ENCODE measurements at places on chromosomes 3 and 15. TPM values are rescaled to one million over a fixed set of nuclear protein-coding genes. Genes with fewer than 3 reads are reported as not detected.

GRCh38 chr15:64703632-64703959 is 71.8 kb downstream of the RBPMS2 start:
- DNase-seq = no peak

GRCh38 chr3:174959556-174960065 is 100.5 kb downstream of the NAALADL2 start:
- DNase-seq = no peak

FANCD2OS gene
- polyA plus RNA-seq = not detected

DNA sequence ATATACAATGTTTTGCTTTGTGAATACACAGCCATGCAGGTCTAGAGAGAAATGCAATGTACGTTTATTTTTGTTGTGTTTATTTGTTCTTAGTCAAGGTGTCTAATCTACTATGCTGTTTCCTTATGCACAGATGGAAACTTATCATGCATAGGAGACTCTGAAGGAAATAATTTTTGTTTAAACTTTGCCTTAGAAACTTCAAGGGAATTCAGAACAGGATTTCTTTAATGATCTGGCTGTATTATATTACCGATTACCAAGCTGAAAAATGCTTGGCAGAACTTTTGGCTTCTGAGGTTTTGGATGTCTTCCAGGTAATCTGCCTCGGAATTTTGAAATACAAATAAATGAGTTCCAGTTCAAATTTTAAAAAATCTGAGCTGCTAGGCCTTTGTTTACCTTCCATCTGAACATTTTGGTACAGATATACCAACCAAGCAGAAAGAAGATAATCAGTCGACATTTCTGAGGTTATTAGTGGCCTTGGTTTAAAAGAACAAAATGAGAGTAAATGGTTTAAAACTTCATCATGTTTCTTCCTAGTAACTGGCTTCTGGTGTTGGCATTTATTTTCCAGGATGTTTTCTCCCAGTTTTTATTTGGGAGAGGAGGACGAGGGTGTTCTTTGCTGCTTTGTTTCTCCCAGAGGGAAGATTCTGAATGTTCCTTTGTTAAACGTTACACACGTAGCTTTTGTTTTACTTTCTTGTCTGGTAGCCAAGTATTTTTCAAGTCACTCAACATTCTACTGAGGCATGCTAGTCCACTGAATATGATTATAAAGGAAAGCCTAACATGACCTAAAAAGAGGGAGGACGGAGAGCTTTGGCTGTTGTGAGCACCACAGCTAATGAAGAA is 421.8 kb upstream of the TBL1XR1 start:
- DNase-seq = no peak

GOLGA8K gene
- polyA plus RNA-seq = 0.60 TPM

DNA sequence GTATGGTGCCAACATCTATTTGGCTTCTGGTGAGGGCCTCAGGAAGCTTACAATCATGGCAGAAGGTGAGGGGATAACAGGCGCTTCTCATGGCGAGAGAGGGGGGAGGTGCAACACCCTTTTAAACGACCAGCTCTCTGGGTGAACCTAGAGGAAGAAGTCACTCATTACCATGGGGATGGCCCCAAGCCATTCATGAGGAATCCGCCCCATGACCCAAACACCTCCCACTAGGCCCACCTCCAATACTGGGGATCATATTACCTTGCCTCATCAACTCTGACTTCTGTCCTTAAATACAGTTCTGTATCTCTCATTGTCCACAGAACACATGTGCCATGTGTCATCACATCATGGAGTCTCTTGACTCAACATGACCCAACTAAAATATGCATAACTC is 37.5 kb upstream of the CLRN1 start:
- no peak for DNase-seq

DNA sequence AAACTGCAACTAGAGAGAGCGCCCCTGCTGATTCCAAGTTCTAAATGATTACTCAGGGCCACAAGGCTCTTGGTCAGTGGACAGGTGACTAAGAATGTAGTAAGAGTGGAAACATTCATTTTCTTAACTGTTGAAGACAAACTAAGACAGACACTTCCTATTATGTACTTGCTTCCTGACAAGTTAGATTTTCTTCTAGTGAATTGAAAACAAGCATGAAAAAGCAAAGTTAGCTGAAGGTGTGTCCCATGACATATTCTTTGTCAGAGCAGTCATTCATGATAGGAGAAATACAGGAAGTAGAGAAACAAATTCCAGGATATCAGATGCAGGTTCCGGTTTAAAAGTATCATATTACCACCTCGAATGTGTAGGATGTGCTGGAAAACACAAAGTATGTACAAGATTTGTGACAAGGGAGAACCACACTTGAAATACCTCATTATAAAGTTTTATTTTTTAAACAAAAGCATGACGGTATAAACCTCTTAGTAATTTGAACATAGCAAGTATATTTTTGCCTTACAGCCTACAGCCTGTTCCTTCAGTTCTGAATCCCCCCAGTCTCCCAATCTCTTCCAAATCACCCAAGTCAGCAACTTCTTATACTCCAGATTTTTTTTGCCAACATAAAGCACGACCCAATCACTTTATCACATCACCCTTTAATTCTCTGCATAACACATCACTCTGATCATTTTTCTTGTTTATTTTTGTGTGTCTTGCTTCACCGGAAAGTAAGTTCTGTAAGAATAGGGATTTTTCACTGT is 6.2 kb downstream of the TSPAN3 start:
- no peak for DNase-seq

DNA sequence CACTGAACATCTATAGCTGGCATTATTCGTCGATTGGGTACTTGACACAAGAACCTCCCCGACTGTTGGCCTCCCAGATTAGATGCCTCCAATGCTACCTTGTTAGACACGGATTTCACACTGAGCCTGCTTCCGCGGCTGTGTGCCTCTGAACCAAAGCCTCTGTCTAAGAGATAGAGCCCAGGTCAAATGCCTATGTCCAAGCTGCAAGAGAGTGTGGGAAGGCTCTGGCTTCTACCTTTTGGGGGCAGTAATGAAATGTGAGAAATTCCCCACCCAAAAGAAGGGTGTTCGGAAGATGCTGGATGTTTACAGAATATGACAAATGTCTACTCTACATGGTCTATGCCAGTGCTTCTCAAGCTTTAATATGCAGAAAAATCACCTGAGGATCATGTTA is 2.0 kb upstream of the RPUSD2 start:
- no peak for DNase-seq

GRCh38 chr15:83605111-83605945 is 48.6 kb upstream of the ADAMTSL3 start:
- no peak for DNase-seq

CNTN4 gene
- polyA plus RNA-seq = 6.6 TPM

DNA sequence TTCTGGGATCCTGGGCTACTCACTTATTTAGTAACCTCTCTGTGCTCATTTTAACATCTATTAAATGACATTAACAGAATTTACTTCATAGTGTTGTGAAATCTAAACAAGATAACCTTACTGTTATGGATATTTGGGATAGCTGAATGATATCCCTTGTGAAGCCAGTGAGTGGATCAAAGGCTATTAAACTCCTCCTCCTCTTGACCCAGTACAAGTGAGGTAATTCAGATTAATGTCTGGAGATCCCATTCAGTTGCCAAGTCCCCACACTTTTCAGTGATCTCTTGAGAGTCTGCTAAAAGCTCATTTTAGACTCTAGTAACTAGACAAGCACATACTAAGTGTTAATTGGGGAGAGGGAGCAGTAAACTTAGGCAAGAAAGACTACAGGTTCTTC is 2.5 kb upstream of the ANKRD28 start:
- no peak for DNase-seq

ZDHHC3 gene
- polyA plus RNA-seq = 81.2 TPM

DNA sequence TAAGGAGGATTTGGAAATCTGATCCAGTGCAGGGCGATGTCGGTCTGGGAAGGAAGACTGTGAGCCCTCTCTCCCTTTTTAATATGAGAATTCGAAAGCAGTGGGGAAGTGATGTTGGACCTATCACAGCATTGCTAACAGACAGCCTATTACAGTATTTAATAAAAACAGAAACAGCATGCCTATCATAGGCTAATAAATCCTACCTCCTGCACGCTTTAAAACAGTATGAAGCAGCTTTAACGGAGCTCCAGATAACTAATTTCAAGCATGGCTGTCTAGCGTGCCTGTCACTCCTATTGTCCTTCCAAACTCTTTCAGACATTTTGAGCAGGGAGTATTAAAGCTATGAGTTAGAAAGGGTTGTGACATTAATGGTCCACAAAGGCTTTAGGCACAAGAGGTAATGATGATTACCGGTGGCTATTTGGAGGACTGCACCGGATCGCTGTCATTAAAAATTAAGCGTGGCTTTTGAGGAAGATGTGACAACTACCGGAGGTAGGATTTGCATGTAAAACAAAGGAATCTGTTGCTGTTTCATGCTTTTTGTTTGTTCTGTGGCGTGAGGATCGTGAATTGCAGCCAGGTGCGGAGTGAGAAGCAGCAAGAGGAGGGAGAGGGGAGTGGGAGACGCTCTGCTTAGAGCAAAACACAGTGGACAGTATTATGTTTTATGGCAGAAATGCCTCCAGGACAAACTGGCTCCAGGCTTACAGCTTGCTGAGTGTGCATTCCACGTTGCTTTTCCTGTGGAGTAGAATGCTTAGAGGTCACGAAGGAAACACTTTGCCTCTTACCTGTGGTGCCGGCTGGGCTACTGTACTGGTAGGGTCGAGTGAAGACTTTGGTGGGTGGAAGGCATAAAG is at the start of gene KCNMB2:
Gene KCNMB2 (plus strand): TSS at position 226 of the 869 bp plus-strand sequence.
- no peak for DNase-seq

DNA sequence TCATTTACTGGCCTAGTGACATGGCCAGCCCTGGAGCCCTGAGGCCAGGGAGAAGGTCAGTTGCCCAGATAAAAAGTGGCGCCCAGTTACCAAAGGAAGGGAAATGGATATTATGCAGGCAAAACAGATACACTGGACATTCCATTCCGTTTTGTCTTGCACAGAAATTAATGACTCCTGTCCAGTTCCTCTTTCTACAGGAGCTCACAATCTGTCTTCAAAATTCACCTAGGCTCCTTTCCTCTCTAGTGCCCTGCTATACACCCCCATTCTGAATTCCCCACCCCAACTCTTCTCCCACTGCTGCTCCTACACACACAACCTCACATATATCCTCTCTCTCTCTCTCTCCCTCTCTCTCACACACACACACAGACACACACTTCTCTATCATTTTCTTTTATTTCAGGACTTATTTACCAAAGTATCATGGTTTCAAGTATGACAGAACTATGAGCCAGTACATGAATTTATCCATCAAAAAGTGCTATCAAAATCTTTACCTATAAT is 229.0 kb downstream of the MAGI1 start:
- DNase-seq = no peak
